ENCODE measurements at places on chromosomes 7 and 10. TPM values are rescaled to one million over a fixed set of nuclear protein-coding genes. Genes with fewer than 3 reads are reported as not detected.

INMT gene
- not detected for total RNA-seq

POU6F2 gene
- total RNA-seq: not detected

DNA sequence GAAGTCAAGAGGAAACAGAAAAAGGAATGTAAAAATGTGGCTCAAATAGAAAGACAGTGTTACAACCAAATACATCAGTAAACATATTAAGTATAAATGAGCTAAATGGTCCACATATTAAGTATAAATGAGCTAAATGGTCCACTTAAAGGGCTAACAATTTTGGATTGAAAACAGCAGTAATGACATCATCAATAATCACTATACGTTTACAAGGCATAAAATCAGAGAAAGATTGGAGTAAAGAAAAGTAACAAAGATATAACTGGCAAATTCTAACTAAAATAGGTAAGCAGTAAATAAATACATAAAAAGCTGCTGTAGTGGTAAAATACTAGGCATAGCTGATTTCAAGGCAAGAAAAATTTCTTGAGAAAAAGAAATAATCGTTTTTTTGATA is 1298.4 kb upstream of the CELF2 start:
- no peaks in the 10 kb centered on the region for H3K4me1 ChIP-seq
- peaks cover 5% of the 10 kb centered on the region for H3K36me3 ChIP-seq
- DNase-seq: no peak
- peaks cover 2% of the 10 kb centered on the region for H3K27me3 ChIP-seq
- H3K4me3 ChIP-seq: no peak overlapping the region

DNA sequence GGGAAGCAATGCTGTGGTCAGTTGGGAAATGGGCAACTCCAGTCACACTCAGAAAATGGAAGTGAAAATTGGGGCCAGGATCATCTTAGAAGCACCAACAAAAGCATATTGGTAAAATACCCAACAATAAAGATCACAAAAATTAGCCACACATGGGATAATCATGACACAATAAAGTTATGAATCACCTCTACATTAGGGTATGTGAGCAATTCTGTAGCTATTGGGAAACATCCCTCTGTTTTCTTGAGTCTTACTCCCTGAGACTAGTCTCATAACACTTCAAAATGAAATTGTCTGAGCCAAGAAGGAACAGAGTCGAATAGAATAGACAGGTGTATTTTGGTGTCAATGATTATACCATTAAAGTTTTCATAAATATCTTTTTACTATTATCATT is 178.3 kb downstream of the DYNC1I1 start:
- no peaks in the 10 kb centered on the region for H3K27me3 ChIP-seq
- H3K4me3 ChIP-seq: no peak overlapping the region
- no peaks in the 10 kb centered on the region for H3K36me3 ChIP-seq
- no peaks in the 10 kb centered on the region for H3K4me1 ChIP-seq
- H3K27ac ChIP-seq: no peak overlapping the region

MSS51 gene
- 0.36 TPM for total RNA-seq

GRCh38 chr7:24737281-24737680 is 20.0 kb downstream of the GSDME start:
- no peak for DNase-seq
- no peaks in the 10 kb centered on the region for H3K27me3 ChIP-seq
- peaks cover 35% of the 10 kb centered on the region for H3K36me3 ChIP-seq
- no peak overlapping the region for H3K27ac ChIP-seq

All from HFFc6 (cell line).